ENCODE measurements at places on chromosomes 12 and 14. TPM values are rescaled to one million over a fixed set of nuclear protein-coding genes. Genes with fewer than 3 reads are reported as not detected.

BEST3 gene
- not detected for total RNA-seq

ASCL1 gene
- not detected for total RNA-seq

CAPZA3 gene
- total RNA-seq: not detected

FAM186B gene
- 0.19 TPM for total RNA-seq

TRMT5 gene
- 8.3 TPM for total RNA-seq

C12orf54 gene
- total RNA-seq: not detected

EXOC3L4 gene
- not detected for total RNA-seq

CEBPE gene
- 0.96 TPM for total RNA-seq

MANSC4 gene
- not detected for total RNA-seq

KRT6B gene
- not detected for total RNA-seq

ANO2 gene
- total RNA-seq: not detected

TAS2R50 gene
- total RNA-seq: 1.2 TPM

DIO2 gene
- not detected for total RNA-seq

NPAS3 gene
- not detected for total RNA-seq

OR6C68 gene
- total RNA-seq: not detected

NCAPD2 gene
- 157 TPM for total RNA-seq

CMKLR1 gene
- total RNA-seq: not detected

EPYC gene
- total RNA-seq: not detected

WNK1 gene
- 141 TPM for total RNA-seq

KRT82 gene
- not detected for total RNA-seq

LRRC43 gene
- not detected for total RNA-seq

ZNF268 gene
- 20.8 TPM for total RNA-seq

JPH4 gene
- 0.07 TPM for total RNA-seq

ANKLE2 gene
- total RNA-seq: 77.1 TPM

SLC39A5 gene
- 0.58 TPM for total RNA-seq

AICDA gene
- total RNA-seq: 0.43 TPM

LMO3 gene
- not detected for total RNA-seq

IFNG-AS1 gene
- 0.65 TPM for total RNA-seq

AKAP3 gene
- 1.8 TPM for total RNA-seq

PTCSC3 gene
- not detected for total RNA-seq
